NCI-H2107 (cell line): ENCODE measurements at places on chromosomes 7 and 10.

DNA sequence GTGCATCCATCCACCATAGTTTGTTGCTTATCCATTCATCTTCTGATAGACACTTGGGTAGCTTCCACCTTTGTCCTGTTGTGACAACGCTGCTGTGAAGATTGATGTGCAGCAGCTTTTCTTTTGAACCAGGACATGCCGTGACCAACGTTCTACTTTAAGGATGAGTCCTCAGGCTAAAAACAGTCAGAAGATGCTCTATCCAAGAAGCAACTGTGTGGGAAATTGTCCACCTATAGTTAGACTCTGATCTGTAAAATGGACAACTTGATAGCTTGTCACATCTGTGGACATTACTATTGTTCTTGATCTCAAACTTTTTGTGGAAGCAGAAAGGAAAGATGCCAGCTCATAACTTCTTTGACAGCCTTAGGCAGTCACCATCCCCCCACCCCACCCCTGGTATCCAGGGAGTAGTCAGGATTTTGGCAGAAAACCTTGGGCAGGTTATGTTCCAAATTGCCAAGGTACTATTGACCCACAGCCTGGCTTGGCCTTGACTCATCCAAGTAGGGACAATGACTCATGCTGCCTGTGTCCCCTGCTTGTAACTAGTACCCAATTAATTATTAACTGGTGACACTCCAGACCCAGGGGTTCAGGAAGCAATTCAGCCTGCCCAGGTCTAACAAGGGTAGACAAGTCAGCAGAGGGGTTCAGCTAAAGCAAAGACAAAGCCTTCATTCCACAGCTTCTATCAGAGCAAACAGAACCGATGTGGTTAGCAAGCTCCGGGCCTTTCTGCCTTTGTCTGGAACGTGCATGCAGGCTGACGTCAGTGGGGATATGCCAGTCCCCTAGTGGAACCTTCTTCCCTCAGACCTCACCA lies 99.6 kb upstream of the ANLN start:
- DNase-seq: no peak

DNA sequence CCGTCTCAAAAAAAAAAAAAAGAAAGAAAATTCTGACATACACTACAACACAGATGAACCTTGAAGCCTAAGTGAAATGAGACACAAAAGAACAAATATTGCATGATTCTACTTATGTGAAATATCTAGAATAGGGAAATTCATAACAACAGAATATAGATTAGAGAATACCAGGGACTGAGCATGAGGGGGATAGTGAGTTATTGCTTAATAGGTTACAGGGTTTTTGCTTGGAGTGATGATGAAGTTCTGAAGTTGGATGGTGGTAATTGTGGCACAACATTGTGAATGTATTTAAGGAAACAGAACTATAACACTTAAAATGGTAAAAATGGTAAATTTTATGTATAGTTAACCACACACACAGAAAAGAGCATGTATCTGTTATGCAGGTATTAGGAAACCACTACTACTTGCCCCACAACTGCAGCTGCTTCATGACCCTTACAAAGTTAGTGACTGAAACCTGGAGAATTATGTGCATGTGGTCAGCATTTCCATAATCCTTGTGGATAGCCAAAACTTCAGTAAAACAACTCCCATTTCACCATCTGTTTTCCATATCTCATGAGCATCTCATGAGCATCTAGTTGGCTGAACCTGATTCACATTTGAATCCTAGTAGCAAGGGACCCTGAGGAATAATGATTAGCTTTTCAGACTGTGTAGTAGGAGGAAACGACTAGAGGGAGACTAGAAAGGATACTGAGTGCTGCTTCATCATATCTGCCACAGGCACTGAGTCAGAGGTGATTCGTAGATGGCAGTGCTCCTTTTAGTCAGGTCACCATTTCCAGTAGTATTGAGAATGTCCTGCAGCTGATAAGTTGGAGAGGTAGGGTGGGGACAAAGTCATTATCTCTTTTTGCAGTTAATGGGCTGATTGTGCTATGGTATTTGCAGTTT lies 26.3 kb downstream of the SAMD8 start:
- no peak for DNase-seq

DNA sequence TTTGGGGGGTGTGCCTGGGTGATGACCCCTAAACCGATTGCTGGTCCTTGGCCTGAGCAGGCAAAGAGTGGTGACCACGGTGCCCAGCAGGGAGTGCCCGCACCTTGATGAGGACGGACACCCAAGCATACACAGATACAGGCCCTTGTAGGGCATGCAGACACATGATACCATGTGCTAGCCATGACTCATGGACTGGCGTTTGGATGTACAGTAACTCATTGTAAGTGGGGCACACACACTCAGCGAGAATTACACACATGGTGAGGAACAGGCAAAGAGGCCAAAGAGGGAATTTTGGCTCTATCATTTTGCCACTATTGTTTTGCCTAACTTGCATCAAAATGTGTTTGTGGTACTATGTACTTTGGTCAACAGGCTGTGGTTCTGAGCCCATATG lies 24.1 kb downstream of the KAZALD1 start:
- DNase-seq: no peak

- DNase-seq: no peak
Measured at GRCh38 chr7:28081016-28081415, 99.6 kb downstream of the JAZF1 start.

DNA sequence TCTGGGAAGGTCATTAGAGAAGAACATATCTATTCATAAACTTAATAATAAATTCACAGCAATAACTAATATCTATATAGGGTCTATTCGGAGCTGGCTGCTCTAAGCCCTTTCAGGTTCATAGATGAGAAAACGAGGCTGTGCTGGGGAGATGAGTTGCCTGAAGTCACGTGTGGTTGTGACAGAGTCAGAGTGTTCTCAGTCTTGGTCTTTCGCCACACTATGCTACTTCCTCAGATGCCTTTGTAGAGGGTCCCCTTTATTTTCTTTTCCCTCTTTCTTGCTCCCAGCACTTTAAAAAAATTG lies 43.7 kb upstream of the FAM180A start:
- no peak for DNase-seq

DNA sequence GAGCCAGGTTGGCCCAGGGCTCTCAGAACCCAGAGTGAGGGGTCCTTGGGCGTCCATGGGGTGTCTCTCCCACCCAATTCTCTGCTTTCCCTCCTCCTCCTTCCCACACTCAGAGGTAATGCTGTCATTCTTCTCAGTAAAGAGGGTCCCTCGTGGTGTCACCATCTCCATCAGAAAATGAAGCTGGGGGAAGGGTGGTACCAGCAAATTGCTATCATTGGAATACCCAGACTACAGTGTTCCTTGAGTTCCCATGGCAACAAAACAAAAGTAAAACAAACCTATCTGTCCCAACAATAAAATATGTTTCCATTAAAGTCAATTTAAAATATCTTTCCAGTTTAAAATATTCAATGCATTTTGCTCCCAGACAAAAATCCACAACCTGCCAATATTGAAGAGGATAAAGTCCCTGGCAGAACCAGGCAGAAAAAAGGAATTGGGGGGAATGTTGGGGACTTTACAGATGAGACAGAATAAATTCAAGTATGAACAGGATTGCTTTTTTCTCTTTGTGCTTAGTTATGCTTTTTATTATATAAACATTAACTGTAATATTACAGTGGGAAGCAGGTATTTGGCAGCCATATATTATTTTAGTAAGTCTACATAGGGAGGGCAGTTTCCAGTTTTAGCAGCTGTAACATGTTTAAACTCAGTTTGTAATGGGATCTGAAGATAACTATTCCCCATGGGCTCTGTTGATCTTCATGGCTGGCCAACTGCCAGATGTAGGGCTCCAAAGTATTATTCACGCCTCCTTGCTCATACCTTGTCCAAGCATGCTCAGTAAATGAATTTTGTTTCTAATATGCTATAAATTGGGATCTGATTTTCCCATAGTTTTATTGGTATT lies 182.1 kb downstream of the ARID5B start:
- peak; percentile 27 for DNase-seq

- no peak for DNase-seq
Measured at GRCh38 chr7:151056666-151057505, 811 bp downstream of the CDK5 start.

DNA sequence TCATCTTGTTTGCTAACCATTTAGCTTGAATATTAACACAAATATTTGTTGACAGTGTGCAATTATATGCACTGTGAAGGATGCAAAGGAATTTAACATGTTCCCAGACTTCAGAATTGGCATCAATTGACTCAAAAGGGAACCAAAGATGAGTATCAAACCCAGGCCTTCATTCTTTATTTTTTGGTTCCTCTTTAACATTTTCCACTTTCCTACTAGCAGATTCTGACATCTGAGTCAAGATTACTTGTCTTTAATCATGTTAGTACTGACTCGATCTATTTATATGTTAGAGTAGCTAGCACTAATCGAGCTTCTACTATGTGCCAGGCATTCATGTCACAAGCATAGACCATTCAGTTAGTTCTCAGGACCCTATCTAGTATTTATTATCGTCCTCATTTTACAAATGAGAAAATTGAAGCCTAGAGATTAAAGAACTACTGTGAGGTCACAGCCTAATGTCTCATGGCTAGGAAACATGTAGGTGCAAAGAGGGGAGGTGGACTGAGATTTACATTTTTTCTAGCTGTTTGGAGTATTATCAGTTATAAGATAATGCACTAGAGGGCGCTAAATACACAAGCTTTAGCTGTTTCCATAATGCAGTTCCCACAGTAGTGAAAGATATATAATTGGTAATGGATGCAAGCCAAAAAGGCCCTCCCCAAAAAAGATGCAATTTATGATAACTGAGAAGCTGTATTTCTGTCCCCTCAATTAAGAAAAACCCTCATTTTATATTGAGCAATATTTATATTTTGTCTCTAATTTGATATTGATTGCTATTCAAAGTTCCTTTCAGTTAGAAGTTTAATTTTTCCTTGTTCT lies 32.9 kb upstream of the KMT2E start:
- peak; percentile 65 for DNase-seq

GRCh38 chr7:32154797-32155196 lies 84.6 kb upstream of the PDE1C start:
- no peak for DNase-seq

- DNase-seq: no peak
Measured at GRCh38 chr7:150739033-150739432, 1.8 kb downstream of the GIMAP5 start.

DNA sequence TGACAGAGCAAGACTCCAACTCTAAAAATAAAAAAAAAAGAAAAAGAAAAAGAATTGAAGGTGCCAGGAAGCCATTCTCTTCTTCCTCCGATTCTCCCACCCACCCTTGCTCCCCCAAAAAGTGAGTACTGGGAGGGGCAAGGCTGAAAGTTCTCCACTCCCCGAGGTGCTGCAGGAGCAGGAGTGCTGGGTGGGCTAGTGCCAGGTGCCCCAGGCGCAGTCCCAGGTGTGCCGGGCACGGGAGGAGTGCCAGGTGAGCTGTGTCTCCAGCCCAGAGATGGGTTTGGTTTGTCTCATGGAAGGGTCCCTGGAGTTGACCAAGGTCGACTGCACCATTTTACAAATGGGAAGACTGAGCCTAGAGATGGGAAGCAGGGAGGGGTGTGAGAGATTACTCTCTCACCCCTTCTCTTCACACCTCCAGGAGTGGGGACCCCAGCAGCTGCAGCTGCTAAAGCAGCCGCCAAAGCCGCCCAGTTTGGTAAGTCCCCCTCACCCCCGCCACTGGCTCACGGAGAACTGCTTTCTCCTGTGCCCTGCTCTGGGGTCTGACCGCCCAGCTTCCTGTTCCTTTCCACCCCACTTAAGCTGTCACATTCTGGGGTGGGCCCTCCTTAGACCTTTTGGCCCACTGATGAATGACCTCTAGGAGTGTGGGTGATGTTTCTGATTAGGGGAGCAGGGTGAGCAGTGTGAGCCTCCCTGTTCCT lies 26.2 kb upstream of the LIMK1 start:
- no peak for DNase-seq

DNA sequence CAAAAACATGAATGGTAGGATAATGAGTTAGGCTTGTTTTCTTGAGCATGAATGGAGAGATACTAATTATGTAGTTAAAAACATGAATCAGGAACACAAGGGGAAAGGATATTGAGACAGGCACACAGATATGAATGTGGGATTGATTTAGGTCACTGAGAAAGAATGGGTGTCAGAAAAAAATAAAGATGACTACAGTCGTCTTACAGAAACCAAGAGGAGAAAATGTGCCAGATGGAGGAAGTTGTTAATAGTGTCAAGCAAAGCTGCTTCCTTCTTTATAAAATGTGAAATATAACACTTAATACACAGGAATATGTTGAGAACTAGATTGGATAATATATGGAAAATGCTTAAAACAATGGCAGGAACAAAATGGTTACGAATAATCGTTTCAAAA lies 173.3 kb upstream of the BET1 start:
- no peak for DNase-seq

DNA sequence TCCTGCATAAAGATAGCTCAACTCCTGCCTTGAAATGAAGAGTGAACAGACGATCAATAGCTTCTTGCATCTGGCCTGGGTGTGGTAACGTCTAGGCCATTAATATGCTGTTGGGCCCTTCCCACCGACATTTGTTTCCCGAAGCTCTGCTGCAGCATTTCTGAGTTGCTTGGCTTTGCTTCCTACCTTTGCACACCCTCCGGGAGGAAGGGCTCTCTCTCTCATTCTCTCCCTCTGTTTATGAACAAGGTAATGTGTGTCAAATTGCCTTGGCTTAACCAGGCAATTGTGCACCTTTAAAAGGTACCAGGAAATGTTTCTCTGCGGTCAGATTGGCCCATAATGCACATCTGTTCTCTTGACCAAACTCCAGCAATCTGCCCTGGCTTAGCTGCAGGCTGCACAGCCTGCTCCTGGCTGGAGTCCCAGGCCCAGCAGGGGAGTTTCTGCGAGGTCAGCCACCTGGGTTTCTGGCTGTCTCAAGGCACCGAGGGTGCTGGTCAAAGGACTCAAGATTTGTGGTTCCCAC lies 223.7 kb downstream of the SNX10 start:
- DNase-seq: peak; percentile 70

DNA sequence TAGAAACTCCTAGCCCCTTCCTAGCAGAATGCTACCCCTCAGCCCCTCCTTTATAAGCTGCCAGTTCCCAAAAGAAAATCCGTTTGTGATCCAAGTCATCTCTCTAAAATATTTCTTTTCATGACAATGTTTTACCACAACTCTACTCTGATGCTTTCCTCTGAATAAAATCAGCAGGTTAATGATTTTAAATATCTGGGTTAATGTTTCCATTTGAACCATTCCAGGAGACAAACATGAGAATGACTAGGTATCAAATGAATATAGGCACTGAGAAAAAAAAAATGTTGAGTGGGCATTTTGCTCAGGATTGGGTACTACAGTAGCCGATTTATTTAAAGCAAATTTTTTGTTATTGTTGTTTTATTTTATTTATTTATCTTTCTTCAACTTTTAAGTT lies 360.3 kb downstream of the WDR11 start:
- no peak for DNase-seq

- no peak for DNase-seq
Measured at GRCh38 chr7:18212758-18213157, 185.1 kb upstream of the PRPS1L1 start.
